ENCODE measurements at places on chromosomes 11 and 22.

DNA sequence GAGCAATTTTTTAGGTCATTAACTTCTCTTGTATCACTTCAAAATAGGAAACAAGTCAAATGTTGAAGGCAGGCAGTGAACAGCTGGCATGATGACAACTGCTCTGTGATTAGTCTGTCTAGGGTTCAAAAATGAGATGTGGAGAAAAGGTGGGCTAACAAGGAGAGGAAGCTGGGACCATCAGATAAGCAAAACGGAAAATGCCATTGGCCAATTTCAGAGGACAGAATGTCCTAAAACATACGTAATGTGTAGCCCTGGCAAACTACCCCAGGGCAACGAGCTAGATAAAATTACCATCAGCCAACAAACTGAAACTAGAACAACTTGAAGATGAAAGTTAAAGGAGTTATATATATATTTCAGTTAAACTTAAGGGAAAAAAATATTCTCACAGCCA lies 93.2 kb downstream of the RELT start:
- DNase-seq: no peak

DNA sequence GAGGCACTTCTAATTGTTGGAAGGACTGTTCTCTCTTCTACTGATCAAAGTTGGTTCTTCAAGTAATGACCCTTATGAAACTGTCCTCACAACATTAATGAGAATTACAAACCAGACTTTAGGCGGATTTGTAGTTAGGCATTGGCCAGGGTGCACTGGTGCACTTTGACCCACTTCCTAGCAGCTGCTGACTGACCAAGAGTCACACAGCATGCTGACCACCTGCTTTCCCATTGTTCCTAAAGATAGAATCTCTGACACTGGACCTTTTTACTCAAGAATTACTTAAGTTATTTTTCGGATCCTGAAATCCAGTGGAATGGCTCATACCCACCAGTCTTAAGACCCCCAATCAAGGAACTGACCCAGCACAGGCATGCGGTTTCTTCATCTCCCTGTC lies 264.0 kb downstream of the ST3GAL4 start:
- no peak for DNase-seq

DNA sequence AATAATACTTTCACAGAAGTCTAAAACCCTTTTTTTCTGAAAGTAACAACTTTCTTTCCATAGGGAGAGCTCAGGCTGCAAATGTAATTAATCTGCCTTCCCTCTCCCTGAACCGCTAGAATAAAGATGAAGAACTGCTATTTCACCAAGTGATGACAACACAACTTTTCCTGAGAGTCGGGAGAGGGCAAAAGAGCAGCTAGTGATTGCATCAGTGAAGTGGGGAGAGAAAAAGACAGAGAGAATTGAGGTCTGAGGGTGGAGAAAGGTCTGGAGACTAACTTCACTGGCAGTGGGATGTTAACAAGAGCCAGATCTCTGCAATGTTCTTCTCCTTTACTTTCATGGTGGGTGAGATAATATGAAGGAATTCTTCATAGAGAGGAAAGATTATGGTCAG lies 10.9 kb upstream of the MPEG1 start:
- DNase-seq: no peak

GRCh38 chr11:44018127-44018521 lies 29.7 kb upstream of the ACCSL start:
- DNase-seq: no peak

GRCh38 chr11:68677432-68677831 lies 6.9 kb upstream of the GAL start:
- DNase-seq: peak; percentile 47

DNA sequence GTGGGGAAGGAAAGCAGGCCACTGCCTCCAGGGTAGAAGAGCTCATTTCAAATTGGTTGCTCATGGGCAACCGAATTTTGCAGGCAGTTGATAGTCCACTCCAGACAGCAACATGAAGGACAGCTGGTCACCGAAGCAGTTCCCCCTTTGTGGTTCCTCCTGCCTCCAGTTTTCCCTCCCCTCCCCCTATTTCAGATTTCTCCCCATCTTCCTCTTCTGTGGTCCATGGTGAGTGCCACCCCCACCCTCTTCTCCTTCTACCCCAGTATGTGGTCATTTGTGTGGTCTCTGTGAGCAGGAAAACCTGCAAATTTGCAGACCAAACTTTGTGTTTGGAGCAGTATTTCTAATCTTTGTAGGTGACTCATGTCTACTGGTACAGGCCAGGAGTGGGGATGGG lies 38.2 kb upstream of the PAK1 start:
- no peak for DNase-seq

GRCh38 chr22:50711446-50712340 lies 26.3 kb upstream of the ACR start:
- DNase-seq: no peak

DNA sequence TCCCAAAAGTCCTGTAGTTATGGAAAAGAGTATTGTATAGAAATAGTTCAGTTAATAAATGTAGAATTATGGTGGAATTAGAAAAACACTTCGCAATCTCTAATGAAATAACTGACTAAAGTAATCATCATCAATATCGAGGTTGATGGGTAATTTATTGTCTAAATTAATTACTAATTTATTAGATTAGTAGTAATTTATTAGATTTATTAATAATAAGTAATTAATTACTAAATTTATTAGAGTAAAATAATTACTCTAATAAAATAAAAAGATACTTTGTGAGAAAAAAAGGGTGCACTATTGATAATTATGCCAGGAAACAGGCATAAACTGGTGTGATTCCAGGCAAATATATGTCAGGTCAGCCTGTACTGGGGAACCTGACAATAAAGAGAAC lies 455.6 kb downstream of the AASDHPPT start:
- DNase-seq: no peak

GRCh38 chr11:94558468-94558867 lies 8.7 kb upstream of the PIWIL4 start:
- no peak for DNase-seq

- no peak for DNase-seq
These were observed 668.8 kb upstream of the TENM4 start for GRCh38 chr11:80109652-80110051.

GRCh38 chr11:115439385-115439784 lies 64.8 kb downstream of the CADM1 start:
- no peak for DNase-seq

GRCh38 chr11:126348806-126349582 lies 6.5 kb upstream of the ST3GAL4 start:
- DNase-seq: no peak

GRCh38 chr11:11247086-11247485 lies 106.0 kb downstream of the CSNK2A3 start:
- no peak for DNase-seq
